NCI-H524 (cell line): ENCODE measurements at places on chromosomes 5 and 9.

- no peak for DNase-seq
Observed at GRCh38 chr9:109652971-109653370, 127.0 kb upstream of the PALM2AKAP2 start.

GRCh38 chr5:54563083-54563761, 45.7 kb downstream of the SNX18 start:
- DNase-seq, result no peak

GRCh38 chr5:33494466-33494865, 53.7 kb downstream of the TARS1 start:
- DNase-seq, result no peak

- no peak for DNase-seq
Observed at GRCh38 chr5:11311272-11311671, 550.2 kb upstream of the DAP start.
